ENCODE measurements at places on chromosomes 5 and 9.

DNA sequence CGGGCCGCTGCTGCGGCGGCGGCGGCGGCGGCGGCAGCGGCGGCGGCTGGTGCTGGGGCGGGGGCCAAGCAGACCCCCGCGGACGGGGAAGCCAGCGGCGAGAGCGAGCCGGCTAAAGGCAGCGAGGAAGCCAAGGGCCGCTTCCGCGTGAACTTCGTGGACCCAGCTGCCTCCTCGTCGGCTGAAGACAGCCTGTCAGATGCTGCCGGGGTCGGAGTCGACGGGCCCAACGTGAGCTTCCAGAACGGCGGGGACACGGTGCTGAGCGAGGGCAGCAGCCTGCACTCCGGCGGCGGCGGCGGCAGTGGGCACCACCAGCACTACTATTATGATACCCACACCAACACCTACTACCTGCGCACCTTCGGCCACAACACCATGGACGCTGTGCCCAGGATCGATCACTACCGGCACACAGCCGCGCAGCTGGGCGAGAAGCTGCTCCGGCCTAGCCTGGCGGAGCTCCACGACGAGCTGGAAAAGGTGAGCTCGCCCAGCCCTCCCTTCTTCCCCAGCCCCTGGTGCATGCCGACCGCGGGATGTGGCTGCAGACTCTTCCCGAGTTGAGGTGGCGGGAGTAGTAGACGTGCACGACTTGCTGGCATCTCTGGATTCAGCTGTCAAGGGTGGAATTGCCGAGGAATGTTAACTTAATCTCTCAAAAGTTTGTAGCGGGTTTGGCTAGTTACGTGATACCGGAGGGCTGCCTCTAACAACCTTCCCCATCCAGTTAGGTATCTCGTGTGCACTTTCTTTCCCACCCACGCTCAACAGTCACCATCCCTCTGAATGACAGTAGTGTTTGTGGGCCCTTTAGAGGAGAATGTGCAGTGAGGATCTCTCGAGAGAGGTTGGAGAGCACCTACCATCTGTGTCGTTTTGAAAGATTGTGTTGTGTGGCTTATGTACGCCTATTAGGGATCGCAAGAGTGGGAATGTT lies 932 bp downstream of the SLC12A2 start:
- peak; percentile 27 for DNase-seq

DNA sequence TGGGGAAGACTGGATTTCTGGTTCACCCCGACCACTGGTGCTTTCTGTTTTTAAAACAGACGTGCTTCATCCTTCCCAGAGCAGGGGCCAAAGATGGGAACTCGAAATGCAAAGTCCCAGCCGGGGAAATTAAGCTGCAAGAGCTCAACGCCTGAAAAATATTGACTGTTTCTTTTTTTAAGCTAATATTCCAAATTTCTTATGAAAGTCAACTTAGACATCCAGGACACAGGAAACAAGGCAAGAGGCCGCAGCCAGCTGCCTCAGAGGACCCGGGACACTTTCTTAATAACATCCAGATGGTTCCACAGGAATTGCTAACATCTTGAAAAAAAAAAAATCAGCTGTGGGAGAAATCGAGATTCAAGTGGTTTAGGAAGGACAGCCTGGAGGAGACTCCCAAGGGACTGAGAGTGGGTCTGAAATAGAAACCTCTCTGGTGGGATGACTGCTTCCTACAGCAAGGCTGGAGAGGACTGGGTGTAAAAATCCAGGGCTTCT lies 144.9 kb downstream of the FGF1 start:
- peak; percentile 77 for DNase-seq

DNA sequence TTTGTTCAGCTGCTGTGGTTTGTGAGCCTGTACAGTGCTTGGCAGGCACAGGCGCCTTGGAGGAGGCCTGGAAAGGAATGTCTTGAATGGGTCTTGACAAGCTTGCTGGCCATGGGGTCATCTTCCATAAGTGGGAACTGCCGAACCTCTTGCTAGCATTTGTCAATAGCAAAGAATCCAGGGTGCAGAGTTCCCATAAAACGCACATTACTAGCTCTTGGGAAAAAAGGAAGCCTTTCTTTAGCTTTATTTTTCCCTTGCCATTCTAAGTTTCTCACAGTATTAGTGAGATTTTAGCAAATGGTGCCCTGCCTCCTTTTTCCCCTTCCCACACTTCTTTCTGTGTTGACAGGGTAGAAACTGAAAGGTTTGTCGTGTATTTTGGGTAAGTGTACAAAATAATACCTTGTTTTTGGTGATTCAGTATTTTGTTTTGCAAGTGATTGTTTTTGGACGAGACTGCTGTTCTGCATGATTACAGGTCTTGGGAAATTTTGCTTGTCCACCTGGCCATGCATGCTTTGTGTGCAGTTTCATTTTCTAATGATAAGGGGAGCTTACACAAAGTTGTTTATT lies 82.0 kb downstream of the ADGRV1 start:
- no peak for DNase-seq

DNA sequence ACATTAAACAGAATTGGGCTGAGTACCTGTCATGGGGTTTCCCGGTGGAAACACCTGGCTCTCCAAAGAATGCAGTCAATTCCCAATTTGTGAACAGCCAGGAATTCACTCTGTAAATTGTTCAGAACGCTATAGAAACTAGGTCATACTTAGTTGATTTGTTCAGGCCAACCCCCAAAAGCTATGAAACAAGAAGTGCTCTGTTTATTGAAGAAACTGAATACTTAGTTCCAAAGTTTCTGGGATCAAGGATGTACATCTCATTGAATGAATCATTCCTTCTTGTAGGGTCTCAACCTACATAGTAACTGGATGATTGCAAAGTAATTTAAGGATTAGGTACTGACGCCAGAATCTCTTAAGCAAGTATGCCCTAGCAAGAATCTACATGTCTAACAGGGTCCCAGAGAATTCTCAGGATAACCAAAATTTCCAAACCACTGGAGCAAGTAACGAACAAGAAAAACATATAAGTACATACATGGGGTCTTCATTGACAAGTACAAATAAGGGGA lies 659 bp upstream of the TUSC1 start:
- no peak for DNase-seq

DNA sequence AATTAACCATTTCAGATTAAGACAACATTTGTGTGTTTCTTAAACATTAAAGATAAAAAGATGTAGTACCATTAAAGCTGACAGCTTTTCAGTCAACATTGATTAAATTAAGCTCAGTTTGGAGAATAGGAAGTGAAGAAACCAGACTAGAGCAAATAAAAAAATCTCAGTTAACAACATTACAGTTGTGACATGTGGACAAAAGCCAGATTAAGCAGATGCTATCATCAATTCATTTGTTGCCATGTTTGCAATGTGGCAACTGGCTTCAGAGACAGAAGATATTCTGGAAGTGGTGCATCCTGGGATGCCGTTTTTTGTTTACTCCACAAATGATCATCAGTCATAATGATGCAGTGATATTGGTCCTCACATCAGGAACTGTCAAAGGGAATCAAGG lies 70.3 kb upstream of the CNTLN start:
- DNase-seq, result no peak

GRCh38 chr5:43298443-43298842 lies 14.8 kb downstream of the HMGCS1 start:
- no peak for DNase-seq

DNA sequence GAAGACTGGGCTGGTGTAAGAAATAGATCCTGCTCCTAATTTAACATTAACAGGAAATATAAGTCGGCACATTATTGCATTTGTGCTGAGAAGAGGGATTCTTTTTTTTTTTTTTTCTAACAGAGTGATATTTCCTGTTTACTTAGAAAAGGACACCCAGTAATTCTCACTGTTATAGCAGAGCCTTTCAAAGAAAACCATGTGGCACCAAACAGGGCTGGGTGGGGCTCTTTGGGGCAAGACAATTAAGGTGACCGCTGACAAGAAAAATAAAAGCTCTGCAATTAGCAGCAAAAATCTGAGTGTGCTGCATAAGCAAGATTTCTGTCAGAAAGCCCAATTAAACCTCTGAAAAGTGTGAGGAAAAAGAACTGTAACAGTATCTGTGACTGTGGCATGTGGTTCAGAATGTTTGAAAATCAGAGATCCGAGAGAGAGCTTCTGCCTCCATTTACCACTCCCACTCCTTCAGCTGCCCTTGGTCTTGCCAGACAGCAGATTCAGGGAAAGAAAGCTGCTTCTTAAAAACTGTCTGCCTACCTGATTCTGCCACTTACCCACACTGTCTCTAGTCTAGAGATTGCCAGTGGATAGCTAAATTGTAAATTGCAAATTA lies 77.1 kb upstream of the IQGAP2 start:
- DNase-seq, result no peak

DNA sequence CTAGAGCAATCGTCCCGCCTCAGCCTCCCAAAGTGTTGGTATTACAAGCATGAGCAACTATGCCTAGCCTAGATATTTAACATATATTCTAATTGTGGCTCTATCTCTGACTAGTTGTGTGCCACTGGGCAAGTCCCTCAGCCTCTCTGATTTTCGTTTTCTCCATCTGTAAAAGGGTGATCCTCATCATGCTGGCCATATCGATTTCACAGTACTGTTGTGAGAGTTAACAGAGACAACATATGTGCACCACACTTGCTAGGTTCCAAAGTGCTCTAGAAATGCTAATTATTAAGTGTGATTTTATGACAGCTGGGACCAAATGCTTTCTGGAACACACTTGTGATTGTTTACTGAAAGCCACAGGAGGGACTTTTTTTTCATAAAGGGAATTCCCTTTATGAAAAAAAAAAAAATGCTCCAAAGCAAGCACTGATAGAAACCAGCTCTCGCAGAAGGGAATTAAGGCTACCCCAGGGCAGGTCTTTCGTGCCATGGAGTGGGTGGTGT lies 78.5 kb upstream of the EPB41L4B start:
- DNase-seq, result no peak

GRCh38 chr5:69484891-69485290 lies 7.7 kb upstream of the OCLN start:
- DNase-seq, result peak; percentile 84

DNA sequence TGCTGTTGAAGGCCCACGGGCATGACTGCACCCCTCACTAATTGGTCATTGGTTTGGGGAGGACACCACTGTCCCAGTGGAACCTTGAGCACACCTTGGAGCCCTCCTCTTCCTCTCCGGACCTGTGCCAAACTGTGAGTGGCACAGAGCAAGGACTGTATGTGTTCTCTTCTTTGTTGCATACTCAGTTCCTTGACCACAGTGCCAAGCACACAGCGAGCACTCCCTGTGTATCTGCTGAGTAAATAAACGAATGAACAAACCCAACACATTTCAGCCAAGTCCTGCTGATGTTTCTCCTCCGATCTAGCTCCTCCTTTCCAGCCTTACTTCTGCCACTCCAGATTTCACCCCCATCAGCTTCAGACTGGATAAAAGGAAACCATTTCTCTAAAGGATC lies 2.7 kb upstream of the TRIM52 start:
- no peak for DNase-seq

Data from cardiac fibroblast (primary cell).